Cortex of kidney (tissue), 1 donor: ENCODE measurements at places on chromosomes 4 and X.

DNA sequence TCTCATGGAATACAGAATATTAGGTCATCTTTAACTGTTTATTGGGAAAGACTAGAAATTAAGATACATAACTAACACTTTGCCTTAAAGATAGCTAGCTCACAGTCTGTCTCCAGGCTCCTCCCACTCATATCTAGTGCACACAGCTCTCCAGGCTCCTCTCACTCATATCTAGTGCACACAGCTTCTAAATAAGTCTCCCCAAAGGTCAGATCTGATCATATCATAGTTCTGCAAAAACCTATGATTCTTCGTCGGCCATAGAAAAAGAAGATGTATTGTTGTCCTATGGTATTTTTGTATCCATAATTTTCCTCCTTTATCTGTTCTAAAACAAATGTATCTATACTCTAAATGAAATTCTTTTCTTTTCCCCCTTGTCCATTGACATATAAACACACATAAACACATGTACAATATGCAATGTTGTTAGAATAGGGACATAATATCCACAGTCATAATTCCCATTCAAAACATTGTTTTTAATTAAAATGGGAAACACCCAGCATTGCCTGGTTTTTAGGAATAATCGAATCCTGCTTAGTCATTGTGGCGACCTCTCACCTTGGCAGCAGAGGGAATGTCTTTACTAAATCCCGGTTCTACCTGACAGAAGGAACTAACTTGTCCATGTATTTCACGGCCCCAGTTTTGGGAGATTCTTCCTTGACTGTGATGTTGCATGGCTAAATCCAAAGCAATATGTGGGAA lies 1282.0 kb downstream of the PCDH7 start:
- DNase-seq = no peak

- no peak for DNase-seq
Observed at GRCh38 chr4:165207431-165208220, at the start of gene KLHL2. TSS of gene KLHL2 (plus strand) at chr4:165207561. CDS start at chr4:165207877, 316 bp downstream.

- DNase-seq = no peak
Observed at GRCh38 chrX:45479835-45480422, 279.3 kb upstream of the DIPK2B start.

DNA sequence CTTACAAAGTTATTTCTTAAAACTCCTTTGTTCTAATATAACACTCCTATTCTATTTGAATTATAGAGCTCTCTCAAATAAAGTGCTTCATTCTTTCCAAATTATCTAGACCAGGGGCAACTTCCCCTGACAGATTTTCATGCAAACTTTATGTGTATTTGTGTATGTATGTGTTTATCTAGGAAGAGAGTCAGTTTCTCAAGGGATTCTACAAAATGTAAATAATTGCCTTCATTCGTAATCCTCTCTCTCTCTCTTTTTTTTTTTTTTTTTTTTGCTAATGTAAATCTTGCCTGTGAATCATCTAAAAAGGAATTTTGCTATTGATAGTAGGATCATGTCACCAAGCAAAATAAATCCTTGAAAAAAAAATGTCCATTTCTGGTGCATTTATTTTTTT lies 38.9 kb upstream of the RBPJ start:
- no peak for DNase-seq

- no peak for DNase-seq
Observed at GRCh38 chrX:150161193-150161592, 201.9 kb upstream of the MAMLD1 start.

- DNase-seq = no peak
Observed at GRCh38 chr4:71648923-71649322, 135.0 kb downstream of the GC start.

- no peak for DNase-seq
Observed at GRCh38 chr4:176939445-176939844, 146.7 kb upstream of the VEGFC start.

GRCh38 chr4:110216129-110216528 lies 17.7 kb upstream of the ELOVL6 start:
- DNase-seq = no peak

DNA sequence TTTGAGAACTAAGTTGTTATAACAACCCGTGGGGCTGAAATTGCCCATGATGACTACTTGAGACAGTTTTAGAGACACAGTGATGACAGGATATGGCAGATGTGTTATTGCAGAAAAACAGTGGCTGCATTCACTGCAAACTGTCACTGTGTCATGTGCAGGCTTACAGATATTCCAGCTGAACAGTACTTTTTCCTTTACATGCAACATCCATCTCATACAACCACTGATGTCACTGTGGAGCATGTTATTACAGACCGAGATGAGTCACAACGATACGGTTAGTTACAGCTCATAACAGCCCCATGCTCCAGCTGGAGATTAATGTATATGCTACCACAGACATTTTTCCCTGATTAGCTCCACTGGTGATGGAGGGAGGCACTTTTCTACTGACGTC lies 207.4 kb downstream of the TMA16 start:
- DNase-seq = no peak
